ENCODE measurements at places on chromosomes 3 and 15.

DNA sequence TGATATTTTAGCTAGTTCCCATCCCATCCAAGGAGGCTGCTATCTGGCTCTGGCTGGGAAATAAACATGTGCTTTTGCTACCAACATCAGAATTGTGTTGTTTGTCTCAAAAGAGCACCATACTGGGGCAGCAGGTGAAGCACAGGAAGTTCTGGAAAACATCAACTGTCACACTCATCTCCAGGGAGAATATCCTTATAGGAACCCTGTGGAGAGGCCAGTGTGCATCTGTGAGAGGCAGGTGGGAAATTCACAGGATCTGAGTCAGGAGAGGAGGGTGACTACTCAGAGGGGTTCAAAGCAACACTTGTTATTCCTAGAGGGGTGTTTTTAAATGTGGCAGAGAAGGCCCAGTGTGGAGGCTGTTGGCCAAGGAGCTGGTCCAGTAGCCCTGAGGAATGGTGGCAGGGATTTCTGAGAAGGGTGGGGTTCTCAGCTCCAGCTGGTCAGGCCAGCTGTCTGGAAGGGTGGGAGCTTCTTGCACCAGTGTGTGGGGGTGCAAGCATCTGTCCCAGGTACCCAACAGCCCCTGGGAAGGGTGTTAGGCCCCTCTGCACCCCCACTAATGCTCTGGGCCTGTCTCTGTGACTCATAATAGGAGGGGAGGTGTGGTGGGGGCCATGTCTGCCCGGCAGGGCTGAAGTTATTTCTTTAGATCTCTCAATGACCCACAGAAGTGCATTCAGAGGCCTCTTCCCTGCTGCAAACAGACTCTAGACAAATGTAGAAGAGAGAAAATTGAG lies 28.7 kb downstream of the RPSA start:
- DNase-seq: no peak

DNA sequence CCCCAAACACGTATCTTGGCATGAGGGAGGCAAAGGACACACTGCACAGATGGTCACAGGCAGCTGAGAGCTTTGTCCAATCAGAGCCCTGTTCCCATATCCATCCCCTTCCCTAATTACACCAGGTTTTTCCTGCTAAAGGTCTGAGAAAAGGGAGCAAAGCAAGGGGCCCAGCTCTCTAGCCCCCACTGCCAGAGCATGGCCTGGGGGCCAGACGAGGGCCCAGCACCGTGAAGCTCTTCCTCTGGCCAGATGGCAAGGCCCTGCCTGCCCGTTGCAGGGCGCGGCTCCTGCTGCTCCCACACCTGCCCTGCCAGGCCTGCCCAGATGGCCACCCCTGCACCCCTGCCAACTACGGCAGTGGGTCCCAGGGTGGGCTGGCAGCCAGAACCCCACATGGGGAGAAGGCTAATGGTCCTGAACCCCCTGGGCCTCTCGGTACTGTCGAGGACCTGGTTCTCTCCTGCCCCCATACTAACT lies 3.2 kb downstream of the SHF start:
- DNase-seq: no peak

DNA sequence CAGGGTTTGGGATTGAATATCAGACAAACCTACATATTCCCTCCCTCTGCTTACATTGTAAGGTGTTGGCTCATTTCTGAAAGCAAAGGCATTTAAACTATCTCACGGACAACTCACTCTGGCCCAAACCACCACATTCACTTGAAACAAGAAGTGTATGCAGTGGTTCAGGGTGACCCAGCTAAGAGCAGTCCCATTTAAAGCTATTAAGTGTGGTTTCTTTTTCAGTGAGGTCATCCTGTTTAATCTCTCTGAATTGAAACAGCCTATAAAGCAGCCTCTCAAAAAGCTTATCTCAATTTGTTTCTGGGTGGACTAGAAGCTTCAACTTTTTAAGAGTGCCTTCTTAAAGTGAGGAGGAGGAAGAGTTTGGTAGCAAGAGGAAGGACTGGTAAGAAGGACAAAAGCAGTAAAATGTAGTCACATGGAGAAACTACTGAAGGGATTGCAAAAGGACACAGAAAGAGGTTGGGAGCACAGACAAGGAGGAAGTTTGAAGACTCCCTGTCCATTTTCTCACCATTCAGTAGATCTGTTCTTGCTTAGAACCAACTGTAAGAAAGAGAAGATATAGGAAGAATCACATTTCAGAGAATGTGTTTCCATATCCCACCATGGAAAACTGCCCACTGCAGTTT lies 151.6 kb downstream of the TMCO5A start:
- DNase-seq: no peak

GRCh38 chr15:96076350-96076749 lies 254.2 kb upstream of the NR2F2 start:
- DNase-seq: no peak

- no peak for DNase-seq
Measured at GRCh38 chr15:59543721-59544547, 67.6 kb upstream of the GCNT3 start.

GRCh38 chr3:64627471-64628321 lies 60.1 kb downstream of the ADAMTS9 start:
- no peak for DNase-seq

- no peak for DNase-seq
Measured at GRCh38 chr15:33150431-33150941, 44.0 kb downstream of the FMN1 start.

DNA sequence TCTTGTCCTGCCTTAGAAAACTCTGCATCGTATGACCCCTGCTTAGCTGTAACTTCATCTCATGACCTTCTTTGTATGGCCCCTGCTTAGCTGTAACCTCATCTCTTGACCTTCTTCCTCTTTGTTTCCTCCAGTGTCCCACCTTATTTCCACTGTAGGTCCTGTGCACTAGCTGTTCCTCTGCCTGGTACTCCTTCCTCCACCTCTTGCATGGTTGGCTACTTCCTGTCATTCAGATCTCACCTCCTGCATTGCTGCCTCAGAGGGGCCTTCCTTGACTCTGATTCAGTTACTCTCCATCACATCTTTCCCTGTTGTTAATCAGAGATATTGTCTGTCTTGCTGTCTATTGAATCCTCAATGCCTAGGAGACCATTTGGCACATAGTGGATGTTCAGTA lies 63.2 kb downstream of the PDE8A start:
- DNase-seq: no peak

DNA sequence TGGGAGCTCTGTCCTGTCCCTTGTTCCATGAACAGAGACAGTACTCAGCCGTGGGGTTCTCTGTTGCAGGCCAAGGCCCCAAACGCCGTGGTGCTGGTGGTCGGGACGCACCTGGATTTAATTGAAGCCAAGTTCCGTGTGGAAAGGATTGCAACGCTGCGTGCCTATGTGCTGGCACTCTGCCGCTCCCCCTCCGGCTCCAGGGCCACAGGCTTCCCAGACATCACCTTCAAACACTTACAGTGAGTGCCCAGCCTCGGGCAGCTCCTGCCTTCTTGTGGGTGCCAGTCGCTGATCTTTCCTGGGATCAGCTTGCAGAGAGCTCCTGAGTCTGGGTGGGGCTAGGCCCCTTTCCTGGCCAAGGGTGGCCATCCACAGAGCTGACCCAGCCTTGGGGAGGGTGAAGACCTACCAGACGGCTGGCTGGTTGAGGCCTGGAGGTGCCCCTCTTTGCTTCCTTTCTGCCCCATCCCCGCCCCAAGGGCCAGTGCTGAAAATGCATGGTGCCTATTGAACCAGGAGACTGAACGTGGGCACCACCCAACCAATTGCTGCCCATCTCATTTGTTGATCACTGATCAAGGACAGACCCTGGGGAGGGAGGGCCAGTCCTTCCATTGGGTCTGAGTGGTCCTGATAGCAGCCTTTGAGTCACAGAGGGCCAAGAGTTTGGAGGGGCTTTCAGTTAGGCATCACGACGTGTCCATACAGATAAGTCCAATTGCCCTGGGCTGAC lies 106.9 kb downstream of the LRRK1 start:
- no peak for DNase-seq

- DNase-seq: no peak
Measured at GRCh38 chr3:71685686-71686085, 39.5 kb downstream of the EIF4E3 start.

DNA sequence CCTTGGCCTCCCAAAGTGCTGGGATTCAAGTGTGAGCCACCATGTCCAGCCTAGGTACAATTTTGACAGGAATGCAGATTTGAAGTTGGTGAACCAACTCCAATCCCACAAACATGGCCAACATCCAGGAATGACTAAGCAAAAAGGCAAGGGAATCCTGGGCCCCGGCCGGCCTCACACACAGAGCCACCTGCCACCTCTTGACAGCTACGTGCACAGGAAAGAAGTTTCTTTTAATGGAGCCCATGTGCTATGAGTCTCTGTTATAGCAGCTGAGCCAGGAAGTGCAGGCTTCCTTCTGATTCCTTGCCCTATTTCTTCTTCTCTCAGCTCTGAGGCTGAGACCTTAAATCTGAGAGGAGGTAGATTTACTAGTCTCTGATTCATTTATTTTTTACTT lies 8.8 kb downstream of the TMEM40 start:
- no peak for DNase-seq

GRCh38 chr3:10816863-10817253 lies 830 bp downstream of the SLC6A11 start:
- no peak for DNase-seq
